ENCODE measurements at places on chromosomes 16 and 17.
A peak's percentile ranks its signal among the peaks of the same experiment; 100 is the strongest.

- peaks cover 28% of the 10 kb centered on the region for H3K27me3 ChIP-seq
- DNase-seq = no peak
- no peaks in the 10 kb centered on the region for H3K4me1 ChIP-seq
- H3K27ac ChIP-seq = no peak overlapping the region
- no peak overlapping the region for H3K4me3 ChIP-seq
- H3K36me3 ChIP-seq = no peaks in the 10 kb centered on the region
Measured at GRCh38 chr16:87556941-87557459, 45.3 kb upstream of the JPH3 start.

GRCh38 chr17:63609816-63610573, 9.3 kb downstream of the TACO1 start:
- H3K4me1 ChIP-seq = peaks cover 34% of the 10 kb centered on the region
- H3K27ac ChIP-seq = peak overlapping the region; percentile 100
- DNase-seq = peak; percentile 40

DNA sequence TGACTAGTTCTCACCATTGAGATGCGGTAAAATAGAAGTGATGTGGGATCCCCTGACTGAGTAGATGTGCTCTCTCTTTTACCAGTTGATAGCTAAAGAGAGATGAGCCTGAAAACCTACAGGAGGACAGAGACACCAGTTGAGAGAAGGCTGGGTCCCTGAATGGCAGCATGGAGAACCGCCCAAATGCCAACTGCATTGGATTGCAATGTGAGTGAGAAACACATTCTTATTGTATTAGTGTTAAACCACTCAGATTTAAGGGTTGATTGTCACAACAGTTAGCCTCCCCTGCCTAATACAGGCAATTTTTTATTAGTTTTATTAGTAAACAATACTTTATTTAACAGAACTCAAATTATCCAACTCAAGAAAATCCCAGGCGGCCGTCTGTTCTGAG, 61.2 kb downstream of the SPACA3 start:
- peaks cover 14% of the 10 kb centered on the region for H3K27me3 ChIP-seq
- DNase-seq = no peak
- H3K4me3 ChIP-seq = no peak overlapping the region
- no peak overlapping the region for H3K27ac ChIP-seq
- H3K36me3 ChIP-seq = no peaks in the 10 kb centered on the region

DNA sequence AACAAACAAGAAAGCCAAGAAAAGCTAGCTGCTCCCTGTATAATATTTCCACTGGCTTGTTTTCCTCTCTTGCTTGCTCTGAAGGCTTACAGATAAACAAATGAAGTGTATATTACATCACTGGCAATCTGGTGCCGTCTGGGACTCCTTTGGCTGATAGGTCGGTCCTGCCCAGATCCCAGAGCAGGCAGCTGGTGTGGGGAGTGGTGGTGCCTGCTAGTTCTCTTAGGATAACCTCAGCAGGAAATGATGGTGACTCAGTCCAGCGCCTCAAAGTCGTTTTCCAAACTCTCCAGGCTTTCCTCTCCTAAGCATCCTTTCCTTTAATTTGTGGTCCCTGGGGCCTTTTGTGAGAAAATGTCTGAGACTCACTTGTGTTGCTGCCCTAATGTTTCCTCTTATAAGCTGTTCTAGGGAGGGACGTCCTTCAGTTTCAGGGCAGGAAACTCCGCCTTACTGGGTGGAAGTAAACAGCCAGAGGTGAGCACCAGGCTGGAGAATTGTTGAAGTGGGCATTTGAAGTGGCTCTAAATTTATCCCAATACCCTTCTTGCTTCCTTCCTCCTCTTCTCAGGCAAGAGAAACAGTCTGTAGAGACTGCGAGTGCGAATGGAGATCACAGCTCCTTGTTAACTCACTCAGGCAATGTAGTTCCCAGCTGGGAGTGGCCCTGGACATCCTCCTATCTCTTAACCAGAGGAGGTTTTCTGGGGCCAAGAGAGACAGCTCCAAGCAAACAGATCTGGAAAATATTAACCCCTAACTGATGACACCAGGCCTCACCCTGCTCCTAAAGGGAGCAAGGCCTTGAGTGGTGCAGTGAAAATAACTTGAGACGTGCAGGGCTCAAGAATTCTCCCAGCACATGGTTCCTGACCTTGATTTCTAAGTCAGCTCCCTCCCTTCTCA, 34.9 kb downstream of the CD300LF start:
- no peak overlapping the region for H3K4me3 ChIP-seq
- DNase-seq = no peak
- H3K27me3 ChIP-seq = peaks cover 12% of the 10 kb centered on the region
- H3K36me3 ChIP-seq = no peaks in the 10 kb centered on the region
- peaks cover 16% of the 10 kb centered on the region for H3K4me1 ChIP-seq
- H3K27ac ChIP-seq = peak overlapping the region; percentile 53

All from activated T-cell treated with anti-CD3 and anti-CD28 coated beads, Interleukin-2, amount 50 U/mL, for 72 hours (primary cell).